ENCODE measurements at places on chromosomes 5 and 9. TPM values are rescaled to one million over a fixed set of nuclear protein-coding genes. Genes with fewer than 3 reads are reported as not detected.
A peak's percentile ranks its signal among the peaks of the same experiment; 100 is the strongest.

Gene CNTNAP3
- total RNA-seq = 3.8 TPM

DNA sequence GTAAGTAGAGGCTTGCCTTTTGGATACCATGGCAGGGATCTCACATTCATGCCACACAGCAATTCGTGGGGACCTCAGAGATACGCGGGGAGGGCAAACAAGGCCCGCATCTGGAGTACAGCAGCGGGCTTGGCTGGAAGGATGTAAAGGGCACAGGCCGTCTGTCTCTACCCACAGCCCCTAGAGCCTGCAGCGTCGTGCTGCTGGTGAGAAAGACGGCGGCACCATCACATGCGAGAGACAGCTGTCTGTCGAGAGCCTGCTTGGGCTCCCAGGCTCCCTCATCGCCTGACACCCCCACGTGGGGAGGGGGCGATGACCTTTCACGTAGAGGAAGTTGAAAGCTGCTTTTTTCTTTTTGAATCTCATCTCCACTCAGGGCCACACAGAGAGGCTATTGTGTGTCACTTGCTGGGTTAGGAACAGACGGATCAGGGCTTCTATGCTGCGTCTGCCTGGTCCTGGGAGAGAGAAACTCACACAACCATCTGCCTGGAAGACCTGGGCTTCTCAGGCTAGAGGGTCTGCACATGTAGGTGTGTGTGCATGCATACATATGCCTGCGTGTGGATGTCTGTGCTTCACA lies 134.6 kb upstream of the PPP1R26 start:
- no peak for DNase-seq

DNA sequence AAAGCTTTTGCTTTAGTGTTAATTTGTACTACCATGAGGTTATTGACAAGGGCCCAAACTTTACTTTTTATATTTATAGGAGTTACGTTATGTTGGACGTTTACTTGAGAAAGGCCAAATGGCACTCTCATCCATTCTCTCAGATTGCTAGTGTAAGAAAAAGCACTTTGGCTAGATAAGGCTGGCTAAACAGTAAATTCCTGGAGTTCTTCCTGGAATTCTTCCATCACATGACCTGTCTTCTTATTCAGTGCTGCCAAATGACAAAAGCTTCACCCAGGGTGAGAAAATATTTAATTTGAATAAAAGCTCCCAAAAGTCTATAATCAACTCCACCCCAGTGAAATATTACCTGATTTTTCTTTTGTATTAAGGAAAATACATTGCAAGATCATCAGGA lies 1568.9 kb upstream of the ACO1 start:
- peak; percentile 14 for DNase-seq

Gene DOLPP1
- 20.4 TPM for total RNA-seq

Gene SHC3
- total RNA-seq = 0.24 TPM

GRCh38 chr5:1734908-1735289 lies 64.7 kb downstream of the MRPL36 start:
- no peak for DNase-seq

DNA sequence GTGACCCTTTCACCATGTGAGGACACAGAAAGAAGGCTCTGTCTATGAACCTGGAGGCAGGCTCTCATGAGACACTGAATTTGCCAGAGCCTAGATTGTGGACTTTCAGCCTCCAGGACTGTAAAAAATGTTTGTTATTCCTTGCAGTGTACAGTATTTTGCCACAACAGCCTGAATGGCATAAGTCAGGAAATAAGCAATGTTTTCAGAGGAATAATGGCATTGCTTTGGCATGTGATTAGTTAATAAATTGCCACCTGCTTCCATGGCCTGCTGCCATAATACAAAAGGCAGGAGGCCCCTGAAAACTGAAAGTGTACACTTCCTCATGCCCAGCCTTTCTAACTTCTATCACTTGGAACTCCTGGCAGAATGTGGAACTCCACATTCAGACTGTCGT lies 408.1 kb downstream of the GADD45G start:
- no peak for DNase-seq

DNA sequence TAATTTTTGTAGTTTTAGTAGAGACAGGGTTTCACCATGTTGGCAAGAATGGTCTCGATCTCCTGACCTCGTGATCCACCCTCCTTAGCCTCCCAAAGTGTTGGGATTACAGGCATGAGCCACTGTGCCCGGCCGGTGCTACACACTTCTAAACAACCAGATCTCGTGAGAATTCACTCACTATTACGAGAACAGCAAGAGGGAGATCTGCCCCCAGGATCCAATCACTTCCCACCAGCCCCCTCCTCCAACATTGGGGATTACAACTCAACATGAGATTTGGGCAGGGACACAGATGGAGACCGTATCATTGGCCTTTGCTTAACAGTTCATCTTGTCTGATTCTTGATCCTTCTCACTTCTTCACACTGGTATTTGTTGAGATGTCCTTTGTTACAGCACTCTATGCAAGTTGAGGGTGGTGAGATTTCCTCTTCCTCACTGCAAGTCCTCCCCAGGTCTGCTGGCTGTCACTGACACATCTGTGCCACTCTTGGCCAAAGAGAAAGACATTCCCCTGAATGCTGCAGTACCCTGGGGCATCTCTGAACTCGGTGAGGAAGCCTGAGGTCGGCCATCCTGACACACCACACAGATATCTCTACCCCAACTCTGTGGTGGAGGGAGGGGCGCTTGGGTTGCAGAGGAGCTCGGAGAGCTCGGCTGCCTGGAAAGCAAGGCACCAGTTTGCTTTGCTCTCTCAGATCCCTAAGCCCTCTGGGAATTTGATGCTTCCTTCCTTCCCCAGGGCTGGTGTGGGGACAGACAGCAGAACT lies 4.2 kb upstream of the SUB1 start:
- DNase-seq = no peak

Gene SPINK6
- 0.89 TPM for total RNA-seq

DNA sequence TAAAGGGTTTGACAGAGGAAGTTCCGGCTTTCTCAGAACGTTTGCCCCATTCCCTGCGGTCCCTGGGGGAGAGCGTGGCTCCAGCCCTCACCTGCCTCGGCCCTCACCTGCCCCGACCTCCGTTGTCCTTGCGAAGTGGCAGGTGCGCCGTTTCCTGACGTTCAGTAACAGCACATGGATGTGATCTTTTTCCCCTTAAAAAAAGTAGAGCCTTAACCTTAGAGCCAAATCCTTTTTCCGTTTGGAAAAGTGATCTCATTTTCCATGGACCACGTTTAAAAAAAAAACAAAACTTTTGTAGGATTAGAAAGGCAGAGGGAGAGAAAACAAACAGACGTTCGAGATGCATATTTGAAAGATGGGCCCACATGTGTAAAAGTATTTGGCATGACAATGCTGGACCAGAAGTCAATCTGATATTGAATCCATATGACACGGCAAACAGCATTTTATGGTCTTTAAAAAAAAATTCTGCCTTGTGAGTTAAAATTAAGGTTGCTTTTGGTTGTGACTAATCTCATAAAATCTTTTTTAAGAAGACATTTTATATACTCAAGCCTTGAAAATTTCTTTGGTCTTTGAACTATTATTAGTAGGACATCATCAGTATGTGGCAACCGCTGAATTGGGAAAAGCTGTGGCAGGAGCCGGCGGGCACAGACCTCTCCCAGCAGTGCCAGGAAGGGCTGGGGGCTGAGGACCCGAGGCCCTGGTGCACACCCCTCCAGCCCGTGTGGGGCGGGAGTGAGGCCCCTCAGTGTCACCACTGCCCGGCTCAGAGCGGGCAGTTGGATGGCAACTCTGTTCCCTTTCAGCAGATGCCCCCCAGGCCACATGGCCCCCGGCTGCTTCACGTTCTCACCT lies 42.5 kb upstream of the EXOC3 start:
- no peak for DNase-seq
